ENCODE measurements at places on chromosomes 1 and 21.

- no peak for DNase-seq
Measured at GRCh38 chr1:24966121-24966723, 36.1 kb upstream of the RUNX3 start.

DNA sequence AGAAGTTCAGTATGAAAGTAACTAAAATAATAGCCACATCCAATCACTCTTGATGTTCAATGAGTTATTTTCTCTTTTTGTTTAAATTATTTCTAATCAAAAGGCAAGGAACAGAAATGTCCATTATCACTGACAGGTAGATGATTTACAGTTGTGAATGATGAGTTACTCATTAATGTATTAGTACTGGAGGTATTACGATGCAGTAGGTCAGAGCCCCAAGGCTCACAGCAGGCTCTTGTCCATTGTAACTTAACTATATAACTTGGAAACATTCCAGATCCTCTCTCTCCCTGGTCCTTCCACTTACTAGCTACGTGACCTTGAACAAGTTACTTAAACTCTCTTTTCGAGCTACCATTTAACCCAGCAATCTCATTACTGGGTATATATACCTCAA lies 39.5 kb downstream of the CRB1 start:
- DNase-seq: no peak

DNA sequence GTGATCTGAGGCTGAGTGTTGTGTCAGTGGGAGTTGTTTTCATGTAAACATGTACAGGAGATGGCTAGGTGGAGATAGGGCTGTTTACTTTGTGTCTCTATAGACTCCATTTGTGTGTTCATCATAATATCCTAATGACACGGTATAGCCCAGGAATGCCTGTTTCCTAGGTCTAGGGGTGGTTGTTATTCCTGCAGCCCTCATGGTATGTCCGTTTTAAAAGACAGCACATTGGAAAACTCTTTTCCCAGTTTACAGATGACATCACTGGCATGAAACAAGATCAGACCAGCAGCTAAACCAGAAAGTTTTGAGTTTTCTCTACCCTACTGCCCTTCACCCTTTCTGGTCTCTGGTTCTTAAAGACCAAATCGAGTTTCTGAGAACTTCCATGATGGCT lies 227.3 kb upstream of the TMEM51 start:
- DNase-seq: no peak

DNA sequence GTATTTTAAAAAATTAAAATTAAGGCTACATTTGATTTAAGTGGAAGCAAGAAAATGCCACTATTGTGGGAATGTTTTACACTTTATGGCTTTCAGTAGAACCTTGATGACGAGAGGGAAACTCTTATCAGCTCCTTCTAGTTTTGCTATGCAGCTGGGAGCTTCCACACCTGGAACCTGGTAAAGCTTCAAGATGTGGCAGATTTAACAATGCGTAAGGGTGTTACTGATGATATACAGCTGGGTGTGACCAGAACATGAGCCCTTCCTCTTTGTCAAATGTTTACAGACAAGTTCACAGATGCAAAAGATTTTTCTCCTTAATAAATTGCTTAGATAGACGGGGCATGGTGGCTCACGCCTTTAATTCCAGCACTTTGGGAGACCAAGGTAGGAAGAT lies 20.3 kb downstream of the TTC13 start:
- DNase-seq: no peak

- DNase-seq: no peak
Measured at GRCh38 chr21:41813226-41813625, 46.4 kb upstream of the RIPK4 start.

- peak; percentile 39 for DNase-seq
Measured at GRCh38 chr1:153526132-153526543, 9.7 kb downstream of the S100A6 start.

- no peak for DNase-seq
Measured at GRCh38 chr1:198678901-198679329, 40.1 kb downstream of the PTPRC start.

- DNase-seq: no peak
Measured at GRCh38 chr1:109901141-109901523, 9.5 kb upstream of the CSF1 start.

- no peak for DNase-seq
Measured at GRCh38 chr1:212565571-212566305, 42.8 kb upstream of the ATF3 start.

DNA sequence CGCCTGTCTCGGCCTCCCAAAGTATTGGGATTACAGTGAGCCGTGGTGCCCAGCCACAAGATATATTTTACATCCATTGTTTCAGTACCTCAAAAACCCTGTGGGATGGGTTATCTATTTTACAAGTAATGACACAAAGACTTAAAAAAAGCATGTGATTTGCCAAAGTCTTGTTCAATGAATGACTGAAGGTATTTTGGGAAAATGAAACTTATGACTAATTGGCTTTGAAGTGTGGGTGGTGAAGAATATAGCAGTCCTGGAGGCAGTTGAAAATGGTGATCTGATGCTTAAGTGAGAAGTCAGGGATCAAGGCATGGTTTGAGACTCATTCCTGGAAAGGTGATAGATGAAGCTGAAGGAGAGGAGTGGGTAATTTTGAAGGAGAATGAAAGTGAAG lies 3.0 kb downstream of the SWT1 start:
- no peak for DNase-seq

GRCh38 chr1:6461051-6461530 lies 4.9 kb downstream of the TNFRSF25 start:
- DNase-seq: no peak

GRCh38 chr21:40454057-40454456 lies 392.9 kb downstream of the DSCAM start:
- DNase-seq: no peak

GRCh38 chr1:205711105-205712048 lies 31.1 kb upstream of the SLC45A3 start:
- DNase-seq: no peak

GRCh38 chr1:158148468-158148867 lies 32.2 kb upstream of the CD1D start:
- DNase-seq: no peak

- no peak for DNase-seq
Measured at GRCh38 chr1:3717715-3718601, 34.3 kb upstream of the CCDC27 start.

- no peak for DNase-seq
Measured at GRCh38 chr1:112744009-112744578, 29.0 kb upstream of the PPM1J start.

GRCh38 chr21:32415451-32416398 lies 3.2 kb downstream of the EVA1C start:
- no peak for DNase-seq
